ENCODE measurements at places on chromosomes 1 and 21. TPM values are rescaled to one million over a fixed set of nuclear protein-coding genes. Genes with fewer than 3 reads are reported as not detected.

Gene GJC2
- total RNA-seq: 1.6 TPM

Gene VPS26C
- 51.6 TPM for total RNA-seq

Gene RGS13
- total RNA-seq: not detected

Gene SAMSN1
- total RNA-seq: not detected

- DNase-seq: no peak
Measured at GRCh38 chr1:54028306-54029251, 10.6 kb upstream of the LDLRAD1 start.

DNA sequence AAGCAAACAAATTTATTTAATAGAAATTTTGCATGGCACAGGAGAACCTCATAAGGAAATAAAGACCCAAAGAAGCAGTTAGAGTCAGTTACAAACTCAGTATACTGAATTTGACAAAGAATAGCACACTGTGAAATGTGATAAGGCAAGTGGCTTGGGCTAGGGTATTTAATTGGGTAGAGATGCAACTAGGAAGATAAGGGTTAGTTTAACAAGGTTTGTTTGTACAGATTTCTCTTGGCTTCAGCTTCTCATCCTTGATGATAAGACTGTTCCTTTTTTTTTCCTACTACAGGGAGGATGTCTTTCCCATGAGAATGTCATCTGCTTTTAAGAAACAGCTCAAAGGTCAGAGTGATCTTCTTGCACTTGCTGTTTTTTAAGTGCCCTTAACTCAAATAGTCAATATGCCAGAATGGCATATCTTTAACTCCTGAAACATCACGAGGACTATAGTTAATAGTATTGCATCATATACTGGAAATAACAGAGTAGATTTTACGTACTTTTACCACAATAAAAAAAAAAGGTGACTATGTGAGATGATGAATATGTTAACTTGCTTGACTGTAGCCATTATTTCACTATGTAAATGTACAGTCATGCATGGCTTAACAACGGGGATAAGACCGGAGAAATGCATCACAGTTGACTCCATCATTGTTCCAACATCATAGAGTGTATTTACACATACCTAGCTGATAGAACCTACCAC lies 9.2 kb upstream of the TRAF3IP3 start:
- DNase-seq: no peak

DNA sequence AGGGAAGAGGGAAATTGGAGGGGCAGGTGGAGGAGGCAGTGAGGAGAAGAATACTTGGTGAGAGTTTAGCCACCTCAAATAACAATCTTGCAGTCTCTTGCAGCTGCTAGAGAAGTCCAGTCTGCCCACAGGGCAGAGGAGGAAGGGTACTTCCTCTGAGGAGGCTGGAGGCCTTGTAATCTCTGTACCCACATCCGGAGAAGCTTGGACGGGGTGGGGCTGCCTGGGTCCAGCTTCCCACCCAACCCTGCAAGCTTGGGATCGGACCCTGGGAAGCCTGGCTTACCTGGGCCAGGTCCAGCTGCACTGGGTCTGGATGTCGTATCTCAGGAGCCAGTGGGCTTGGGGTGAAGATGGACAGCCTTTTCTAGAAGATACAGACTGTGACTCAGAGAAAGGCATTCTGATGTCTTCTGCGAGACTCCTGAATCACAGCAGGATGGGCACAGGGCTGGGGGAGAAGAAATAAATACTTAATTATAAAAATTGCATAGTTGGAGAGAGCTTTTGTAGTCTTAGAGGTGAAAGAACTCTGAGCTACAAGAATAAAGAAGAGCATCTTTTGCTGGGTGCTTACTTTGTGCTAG lies 111.8 kb upstream of the JUN start:
- DNase-seq: no peak

DNA sequence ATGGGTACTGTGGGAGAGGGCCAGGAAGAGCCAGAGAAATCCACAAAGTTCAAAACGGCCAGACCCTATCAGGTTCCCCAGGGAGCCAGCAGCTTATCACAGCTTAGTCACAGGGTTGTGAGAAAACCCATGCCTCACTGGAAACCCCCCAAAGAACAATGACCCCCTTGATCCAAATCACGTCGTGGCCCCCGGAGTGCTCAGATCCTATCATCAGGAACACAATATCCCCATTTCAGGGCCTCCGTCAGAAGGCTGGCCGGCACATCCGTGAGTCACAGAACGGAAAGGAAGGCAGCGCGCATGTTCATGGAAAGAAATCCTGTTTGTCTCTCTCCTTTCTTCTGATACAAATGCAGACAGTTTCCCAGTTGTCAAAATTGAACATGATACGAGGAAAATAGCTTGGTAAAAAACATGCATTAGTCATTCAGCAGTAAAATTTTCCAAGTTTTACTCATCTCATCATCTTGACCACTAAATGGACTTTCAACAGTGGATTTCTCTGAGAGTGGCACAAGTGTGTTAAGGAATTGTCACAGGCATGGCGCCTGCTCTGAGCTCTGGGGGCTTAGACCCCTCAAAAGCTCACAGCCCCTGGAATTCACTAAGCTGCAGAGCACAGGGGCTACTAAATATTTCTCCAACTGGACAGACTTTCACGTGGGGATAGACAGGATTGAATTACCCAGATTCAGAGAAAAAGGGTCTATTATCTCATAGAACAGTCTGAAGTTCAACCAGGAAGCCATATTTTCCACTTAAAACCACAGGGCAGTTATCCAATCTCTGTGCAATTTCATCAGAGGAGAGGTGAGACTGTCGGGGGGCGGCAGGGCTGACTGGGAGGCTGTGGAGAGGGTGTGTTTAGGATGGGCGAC lies 124.8 kb downstream of the RIPK4 start:
- no peak for DNase-seq

DNA sequence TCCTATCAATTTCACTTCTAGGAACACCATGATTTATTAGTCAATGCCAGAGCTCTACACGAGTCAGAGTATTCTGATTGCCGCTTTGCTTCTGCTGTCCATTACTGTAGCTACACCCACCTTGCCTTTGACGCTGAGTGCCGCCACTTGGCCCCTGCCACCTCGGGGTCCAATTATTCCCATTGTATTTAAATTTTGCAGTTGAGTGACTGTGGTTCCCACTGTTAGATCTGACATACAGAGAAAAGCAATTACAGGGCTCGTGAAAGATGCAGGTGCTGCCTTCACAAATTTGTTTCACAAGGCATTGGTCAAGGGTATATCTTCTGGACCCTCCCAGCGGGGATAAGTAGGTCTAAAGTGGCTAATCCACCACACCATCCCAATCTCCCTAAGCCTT lies 428.9 kb downstream of the SIPA1L2 start:
- DNase-seq: no peak

DNA sequence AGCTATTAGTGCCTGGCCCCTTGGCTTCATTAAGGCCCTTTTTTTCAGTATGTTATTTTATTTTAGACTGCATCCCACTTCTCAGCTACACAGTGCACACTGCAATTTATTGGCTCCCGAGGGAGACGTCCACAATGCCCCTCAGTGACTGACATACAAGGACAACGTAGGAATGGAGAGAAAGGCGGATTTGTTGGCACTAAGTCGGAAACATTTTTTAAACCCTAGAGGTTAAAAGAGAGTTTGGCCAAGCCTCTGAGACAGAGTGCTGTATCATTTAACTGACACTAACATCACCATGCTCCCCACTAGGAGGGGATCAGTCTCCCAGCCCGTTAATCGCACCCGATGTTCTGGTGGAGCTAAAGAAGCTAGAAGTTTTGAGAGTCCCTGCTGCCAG lies 45.7 kb upstream of the FOXD3 start:
- DNase-seq: no peak

DNA sequence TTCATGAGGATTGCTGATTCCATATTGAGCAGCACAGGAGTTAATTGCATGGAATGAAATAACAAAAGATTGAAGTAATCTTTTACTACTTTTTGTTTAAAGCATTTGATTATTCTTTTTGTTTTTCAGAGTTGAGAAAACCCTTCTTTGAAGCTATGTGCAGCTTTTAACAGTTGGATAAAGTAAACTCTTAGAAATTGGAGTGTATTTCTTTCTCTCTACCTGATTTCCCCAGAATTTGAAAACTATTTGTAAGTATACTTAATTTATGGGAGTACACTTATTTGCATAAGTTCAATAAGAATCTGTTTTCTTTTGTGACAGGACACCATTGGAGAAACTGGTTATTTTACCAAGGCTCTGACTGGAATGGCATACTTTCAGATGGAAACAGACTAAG lies 133.6 kb downstream of the TRIM33 start:
- no peak for DNase-seq

Data from osteocyte (in vitro differentiated cells).